BJ (cell line): ENCODE measurements at places on chromosomes 1 and 21.

GRCh38 chr1:222772996-222773379 is 36.0 kb downstream of the FAM177B start:
- DNase-seq: no peak

GRCh38 chr1:81021134-81021533 is 779.6 kb upstream of the ADGRL2 start:
- no peak for DNase-seq

DNA sequence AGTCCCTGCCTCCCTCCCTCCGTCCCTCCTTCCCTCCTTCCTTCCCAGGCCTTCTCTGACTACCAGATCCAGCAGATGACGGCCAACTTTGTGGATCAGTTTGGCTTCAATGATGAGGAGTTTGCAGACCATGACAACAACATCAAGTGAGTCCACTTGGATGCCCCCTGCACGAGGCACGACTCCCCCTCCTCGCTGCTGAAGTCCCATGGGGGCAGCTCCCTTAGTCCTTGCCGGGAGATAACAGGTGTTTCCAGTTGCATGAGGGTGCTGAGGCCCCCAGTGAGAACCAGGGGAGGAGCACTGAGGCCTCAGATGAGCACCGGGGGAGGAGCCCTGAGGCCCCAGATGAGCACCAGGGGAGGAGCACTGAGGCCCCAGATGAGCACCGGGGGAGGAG is 200.0 kb downstream of the LIPI start:
- DNase-seq: no peak

- no peak for DNase-seq
Measured at GRCh38 chr1:157200451-157200850, 62.3 kb upstream of the ETV3 start.

DNA sequence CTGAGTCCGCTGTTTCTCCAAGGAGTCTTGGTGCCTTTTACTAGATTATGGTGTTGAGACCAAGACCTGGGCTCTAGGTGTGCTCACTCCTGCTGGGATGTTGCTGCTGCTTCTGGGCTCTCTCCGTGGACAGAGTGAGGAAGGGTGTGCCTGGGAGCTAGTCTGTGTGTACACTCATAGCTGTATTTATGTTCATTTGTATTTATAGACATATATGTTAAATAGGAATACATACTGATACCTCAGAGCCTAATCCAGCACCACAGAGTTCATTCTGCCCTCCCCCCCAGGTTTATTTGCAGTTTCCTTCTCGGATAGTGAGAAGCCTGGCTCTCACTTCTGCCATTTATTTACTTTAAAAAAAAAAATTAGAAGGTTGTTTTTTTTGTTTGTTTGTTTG is 12.6 kb downstream of the PCNT start:
- DNase-seq: no peak

DNA sequence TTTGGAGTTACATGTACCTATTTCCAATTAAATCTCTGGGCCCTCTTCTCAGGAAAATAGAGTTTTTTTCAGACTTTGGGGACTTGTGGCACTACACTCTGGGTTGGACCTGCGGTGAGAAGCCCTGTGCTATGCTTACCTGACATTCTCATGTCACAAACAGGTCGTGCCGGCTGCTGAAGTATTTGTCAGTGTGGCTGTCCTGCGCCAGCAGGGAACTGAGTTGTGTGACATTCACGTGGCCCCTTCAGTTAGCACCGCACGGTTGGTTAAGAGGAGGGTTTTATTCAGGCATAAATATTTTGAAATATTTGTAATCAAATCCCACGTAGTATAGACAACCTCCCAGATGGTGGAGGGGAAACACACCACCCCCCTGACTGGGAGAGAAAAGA is 6.3 kb upstream of the COL6A2 start:
- DNase-seq: no peak

- DNase-seq: no peak
Measured at GRCh38 chr1:29332204-29332603, 95.9 kb downstream of the PTPRU start.

DNA sequence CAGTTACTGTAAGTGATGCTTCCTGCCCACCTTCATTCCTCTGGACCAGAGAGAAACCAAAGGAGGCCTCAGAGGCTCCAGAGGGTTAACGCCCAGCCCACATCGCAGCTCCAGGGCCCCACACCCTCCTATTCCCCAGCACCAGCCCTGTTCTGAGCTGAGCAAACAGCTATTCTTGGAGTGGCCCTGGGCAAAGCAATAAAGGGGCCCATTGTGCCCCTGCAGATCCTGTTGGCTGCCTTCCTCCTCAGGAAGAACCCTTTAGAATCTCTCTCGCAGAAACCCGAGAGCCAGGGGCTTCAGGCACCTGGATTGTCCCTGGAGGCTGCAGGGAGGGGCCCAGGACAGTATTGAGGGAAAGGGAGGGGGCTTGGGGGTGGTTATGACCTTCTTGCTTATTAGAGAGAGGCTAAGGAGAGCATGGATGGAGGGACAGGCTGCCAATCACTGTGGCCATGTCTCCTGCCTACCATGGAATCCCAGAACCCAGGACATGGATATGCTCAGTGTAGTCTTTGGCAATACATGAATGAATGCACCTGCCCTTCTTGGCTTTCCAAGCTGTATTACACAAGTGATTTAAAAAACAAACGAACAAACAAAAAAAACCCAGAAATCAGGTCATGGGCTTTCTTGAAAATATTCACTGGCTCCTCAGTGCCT is 9.2 kb downstream of the PADI2 start:
- DNase-seq: no peak

DNA sequence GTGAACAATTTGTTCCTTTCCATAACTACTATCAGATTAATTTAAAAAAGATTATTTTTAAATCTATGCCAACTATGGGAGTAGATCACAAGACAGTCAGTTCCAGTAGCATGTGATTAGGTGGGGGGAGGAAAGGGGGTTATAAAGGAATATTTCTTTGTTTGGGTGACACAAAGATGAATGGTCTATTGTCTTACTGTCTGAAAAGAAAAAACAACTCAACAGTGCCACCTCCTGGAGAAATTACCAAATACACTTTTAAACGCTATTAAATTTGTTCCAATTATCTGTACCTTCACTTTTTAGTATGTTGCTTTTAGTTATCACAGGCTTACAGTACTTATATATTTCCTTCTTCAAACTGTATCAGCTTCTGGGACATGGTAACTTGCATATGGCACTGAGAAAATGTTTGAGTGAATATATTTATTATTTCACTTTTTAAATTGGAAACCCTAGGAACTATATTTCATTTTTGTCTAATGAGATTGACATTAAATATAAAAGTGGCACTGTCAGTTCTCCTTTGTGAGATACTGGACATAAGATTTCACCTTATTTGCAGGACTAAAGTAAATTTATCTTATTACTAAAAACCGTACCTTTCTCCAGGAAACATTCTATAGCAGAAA is 1.7 kb upstream of the SORT1 start:
- no peak for DNase-seq
